ENCODE measurements at places on chromosomes 1 and 21.

GRCh38 chr21:36428761-36429432, 43.7 kb downstream of the CHAF1B start:
- no peak for DNase-seq

DNA sequence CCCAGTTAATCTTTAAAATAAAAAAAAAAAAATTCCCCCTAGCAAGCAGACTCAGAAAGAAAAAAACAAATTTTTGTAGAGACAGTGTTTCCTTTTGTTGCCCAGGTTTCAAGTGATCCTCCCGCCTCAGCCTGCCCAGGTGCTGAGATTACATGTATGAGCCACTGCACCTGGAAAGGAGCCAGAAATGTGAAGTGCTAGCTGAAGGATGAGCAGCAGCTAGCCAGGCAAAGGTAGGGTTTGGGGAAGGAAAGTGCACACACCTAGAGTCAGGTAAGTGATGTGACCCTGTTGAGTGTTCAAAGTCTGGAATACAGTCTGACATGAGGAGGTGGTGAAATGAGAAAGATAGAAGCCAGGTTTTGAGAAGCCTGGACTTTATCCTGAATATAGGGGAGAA, 1.7 kb downstream of the AKR1A1 start:
- DNase-seq: peak; percentile 27

DNA sequence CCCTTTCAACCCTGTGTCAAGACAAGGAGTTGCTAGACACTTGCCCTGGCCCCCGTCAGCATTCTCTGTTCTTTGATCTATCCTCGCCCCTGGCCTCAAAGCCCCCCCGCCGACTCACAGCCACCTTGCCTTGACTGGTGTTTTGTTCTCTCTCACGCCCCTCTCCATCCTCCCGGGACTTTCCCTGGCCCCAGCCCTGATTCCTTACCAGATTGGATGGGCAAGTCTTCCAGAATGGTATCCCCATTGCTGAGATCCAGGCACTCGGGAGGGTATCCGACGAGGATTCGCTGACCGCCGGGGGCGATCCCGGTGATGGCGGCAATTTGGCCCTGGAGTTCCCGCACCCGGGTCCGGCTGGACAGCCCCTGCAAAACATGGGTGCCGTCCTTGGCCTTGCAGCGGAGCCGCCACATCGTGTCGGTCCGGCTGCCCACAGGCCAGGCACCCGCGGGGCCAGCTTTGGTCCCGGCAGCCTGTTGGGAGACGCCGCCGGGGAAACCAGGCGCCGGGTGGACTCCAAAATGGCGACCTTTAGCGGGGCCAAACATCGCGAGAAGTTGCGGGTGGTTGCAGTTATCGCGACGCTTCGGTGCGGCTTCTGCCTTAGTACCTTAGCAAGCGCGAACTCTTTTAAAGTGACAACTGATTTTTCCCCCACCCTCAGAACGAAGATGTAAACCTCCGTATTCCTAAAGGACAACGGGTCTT, 373 bp downstream of the YOD1 start:
- peak; percentile 95 for DNase-seq

DNA sequence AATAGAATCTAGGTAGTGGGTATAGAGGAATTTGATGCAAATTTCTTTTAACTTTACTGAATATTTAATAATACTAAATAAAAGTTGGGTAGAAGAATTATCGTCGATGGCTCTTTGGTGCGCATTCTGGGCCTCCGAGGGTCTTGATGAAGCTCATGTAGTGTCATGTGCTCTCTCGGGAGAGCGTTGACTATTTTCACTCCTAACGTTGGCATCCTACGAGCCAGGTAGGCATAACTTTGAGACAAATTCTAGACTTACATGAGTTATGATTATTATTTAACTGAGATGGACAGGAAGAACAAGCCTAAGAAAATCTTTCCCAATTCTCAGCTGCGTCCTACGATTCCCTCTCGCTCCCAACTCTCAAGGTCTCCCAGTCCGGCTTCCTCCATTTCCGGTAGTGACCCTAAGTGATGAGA, 550 bp upstream of the PCAT6 start:
- DNase-seq: no peak

GRCh38 chr1:212089560-212090163, 54.1 kb downstream of the DTL start:
- DNase-seq: no peak

DNA sequence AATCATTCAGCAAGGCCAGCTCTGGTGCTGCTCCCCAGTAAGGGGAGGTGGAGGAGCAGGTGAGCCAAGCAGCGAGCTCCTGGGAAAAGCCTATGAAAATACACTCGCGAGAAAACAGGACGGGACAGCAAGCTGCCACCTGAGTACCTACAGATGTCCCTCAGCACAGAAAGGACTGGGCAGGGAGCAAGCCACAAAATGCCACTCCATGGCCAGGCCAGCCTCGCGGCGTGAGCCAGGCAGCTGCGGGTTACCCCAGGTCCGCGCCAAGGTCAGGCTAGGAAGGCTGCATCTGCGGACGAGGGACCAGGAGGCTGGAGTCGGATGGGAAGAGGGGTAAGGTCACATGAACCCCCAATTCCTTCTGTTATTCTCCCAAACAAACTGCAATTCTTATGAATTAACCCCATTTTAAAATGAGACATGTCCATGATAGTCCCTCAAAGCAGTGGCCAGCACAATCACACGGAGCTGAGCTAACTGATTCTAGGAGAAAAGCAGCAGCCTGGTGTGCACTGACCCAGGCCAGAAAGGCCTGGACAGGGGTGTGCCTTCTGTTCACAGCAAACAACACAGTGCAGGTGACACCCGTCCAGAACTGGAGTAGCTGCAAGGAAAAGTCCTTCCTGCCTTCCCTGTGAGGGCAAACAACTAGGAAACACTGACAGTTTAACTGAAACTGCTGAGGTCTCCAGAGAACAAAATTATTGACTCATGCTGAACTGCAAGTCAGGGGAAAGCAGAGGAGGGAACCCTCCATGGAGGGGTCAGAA, 26.5 kb downstream of the PARP1 start:
- no peak for DNase-seq

- peak; percentile 52 for DNase-seq
Observed at GRCh38 chr1:27727126-27727525, 1.4 kb downstream of the FAM76A start.

- peak; percentile 14 for DNase-seq
Observed at GRCh38 chr1:226309398-226310244, 657 bp upstream of the LIN9 start.

Measured in choroid plexus epithelial cell (primary cell).